ENCODE measurements at places on chromosomes 2 and 18. TPM values are rescaled to one million over a fixed set of nuclear protein-coding genes. Genes with fewer than 3 reads are reported as not detected.

Gene PROM2
- polyA plus RNA-seq: 8.3 TPM

Gene PDK1
- polyA plus RNA-seq: 1.2 TPM

Gene ZNF512
- 6.1 TPM for polyA plus RNA-seq

Gene ADGRF3
- 0.87 TPM for polyA plus RNA-seq

Gene CCDC148
- 0.57 TPM for polyA plus RNA-seq

DNA sequence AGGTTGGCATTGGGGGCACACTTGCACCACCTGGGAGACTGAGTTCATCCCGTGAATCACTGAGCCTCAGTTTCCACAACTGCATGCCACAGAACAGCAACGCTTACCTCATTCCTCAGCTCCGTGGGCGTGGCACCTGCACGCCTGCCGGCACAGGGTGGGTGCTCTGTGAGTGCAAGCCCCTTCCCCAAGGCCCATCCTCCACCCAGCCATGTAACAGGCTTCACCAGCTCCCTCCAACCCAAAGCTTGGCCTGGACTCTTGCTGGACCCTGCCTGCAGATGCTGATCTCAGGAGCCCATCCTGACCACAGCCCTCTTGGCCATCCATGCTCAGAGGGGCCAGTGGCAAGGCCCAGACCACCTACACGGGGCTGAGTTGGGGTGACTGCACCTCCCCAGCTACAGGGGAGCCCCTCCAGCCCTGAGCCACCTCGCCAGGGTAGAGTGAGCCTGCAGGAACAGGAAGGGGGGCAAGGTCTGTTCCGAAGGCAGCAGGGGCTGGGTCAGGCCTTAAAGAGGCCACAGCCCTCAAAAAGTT lies 1.8 kb downstream of the PRLH start:
- peak; percentile 39 for DNase-seq

- no peak for DNase-seq
Measured at GRCh38 chr18:9000733-9001132, 101.8 kb upstream of the NDUFV2 start.

DNA sequence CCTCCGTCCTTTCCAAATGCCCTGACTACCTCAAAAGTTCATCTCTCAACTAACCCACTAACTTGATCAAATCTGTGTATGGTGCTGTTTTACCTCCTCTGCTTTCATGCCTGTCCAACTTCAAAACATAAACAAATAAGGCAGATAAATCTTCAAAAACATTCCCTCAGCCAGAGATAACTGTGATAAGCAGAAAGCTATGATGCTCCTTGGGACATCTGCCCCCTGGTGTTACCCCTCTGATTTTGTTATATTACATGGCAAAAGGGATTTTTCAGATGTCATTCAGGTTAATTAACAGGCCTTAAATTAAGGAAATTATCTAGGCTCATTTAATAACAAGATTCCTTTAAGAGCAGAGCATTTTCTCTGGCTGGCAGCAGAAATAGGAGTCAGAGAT lies 810.8 kb upstream of the CHAC2 start:
- no peak for DNase-seq

- DNase-seq: no peak
Measured at GRCh38 chr2:214156971-214157370, 253.9 kb upstream of the VWC2L start.

Measured in pancreas (tissue), 10 donors.